ENCODE measurements at places on chromosomes 12 and 14. TPM values are rescaled to one million over a fixed set of nuclear protein-coding genes. Genes with fewer than 3 reads are reported as not detected.

Gene APOLD1
- 18.9 TPM for total RNA-seq

Gene SARNP
- 51.1 TPM for total RNA-seq

Gene CIDEB
- 22.4 TPM for total RNA-seq

Gene ZDHHC22
- total RNA-seq = not detected

GRCh38 chr12:48000878-48001504, 3.3 kb downstream of the COL2A1 start:
- DNase-seq = peak; percentile 71

GRCh38 chr14:50093496-50093895, 22.9 kb downstream of the VCPKMT start:
- DNase-seq = no peak

DNA sequence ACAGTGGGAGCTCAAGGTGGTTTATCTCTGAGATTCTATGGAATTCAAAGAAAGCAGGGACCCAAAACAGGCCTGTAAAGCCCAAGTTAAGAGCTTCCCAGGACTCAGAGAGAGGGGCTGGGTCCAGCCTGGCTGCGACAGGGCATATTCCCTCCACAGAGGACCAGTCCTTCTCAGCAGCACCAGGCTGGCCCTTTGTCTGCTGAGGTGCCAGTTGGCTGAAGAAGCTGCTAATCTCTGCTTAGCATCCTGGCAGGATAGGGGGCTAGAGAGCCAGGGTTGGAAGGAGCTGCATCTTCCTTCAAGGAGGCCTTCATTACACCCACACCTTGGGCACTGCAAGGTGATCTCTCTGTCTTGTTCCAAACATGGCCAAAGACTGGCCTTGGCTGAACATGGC, 68.3 kb upstream of the TUNAR start:
- no peak for DNase-seq

GRCh38 chr12:120064054-120064940, 52.3 kb downstream of the RAB35 start:
- DNase-seq = no peak

DNA sequence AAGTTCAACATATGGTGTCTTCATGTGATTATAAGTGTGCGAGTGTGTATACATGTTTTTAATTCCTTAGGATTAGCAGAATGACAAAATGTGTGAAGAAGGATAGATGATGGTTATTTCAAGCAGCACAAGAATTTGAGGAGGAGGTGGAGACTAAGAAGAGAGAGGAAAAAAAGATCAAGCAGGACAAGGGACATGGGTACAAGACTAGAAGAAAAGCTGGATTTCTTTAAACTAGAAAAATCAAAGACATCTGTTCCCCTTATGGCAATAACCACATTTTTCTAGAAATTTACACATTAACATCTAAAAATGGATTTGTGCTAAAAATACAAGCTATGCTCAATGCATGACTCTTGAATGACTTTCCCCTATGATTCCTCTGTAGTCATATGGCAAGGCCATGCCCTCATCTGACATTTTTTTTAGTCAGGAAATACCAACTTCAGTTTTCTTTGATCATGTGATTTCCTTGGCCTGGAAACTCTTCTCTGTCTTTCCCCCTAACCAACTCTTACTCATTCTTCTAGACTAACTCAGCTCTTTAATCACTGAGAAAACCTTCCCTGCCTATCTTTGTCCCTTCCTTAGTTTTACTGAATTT, 435.8 kb downstream of the NRXN3 start:
- DNase-seq = no peak

GRCh38 chr14:22796087-22796707, 19.0 kb downstream of the SLC7A7 start:
- DNase-seq = no peak

- DNase-seq = no peak
These were observed 10.1 kb downstream of the GSG1 start for GRCh38 chr12:13093191-13093847.

DNA sequence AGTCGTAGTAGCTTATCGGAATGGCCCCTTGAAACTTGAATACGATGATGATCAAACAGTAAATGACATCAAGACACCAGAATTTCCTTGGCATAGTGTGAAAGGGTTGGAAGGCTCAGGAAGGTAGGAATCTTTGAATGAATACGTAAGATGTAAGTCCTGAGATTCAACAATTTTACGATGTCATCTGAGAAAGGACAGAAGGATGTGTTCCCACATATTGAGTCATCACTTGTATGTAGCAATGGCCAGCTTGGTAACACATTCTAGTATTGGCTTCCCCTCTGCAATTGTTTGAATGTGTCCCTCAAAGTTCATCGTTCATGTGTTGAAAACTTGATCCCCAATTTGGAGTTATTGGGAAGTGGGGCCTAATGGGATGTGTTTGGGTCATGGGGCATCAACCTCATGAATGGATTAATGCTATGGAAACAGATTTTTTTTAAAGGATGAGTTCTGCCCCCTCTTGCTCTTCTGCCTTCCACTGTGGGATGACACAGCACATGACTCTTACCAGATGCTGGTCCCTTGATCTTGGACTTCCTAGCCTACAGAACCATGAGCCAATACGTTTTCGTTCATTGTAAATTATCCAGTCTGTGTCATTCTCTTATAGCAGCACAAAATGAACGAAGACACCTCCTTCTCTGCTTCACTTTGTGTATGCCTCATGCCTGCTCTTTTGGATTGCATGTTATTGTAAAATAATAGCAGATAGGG, 284.6 kb downstream of the BCAT1 start:
- DNase-seq = no peak

DNA sequence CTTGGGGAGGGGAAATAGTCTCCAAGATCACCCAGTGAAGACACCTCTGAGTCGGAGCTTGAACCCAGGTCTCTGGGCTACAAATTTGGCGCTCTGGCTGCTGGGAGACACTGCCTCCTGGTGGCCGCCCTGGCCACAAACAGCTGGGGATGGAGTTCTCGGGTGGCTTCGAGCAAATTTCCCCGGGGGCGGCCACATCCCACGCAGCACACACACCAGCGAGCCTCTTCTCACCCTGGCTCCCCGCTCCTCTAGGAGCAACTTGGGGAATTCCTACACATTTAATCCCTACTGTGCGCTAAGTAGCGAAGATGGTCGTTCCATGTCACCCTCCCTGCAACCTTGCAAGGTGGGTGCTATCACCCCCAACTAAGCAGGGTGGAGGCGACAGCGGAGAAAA, 66.2 kb upstream of the BEGAIN start:
- DNase-seq = no peak

- no peak for DNase-seq
These were observed 98.4 kb downstream of the C12orf75 start for GRCh38 chr12:105428793-105429395.

All from kidney (tissue), 22 donors.